Stimulated activated CD8-positive, alpha-beta memory T cell treated with anti-CD3 and anti-CD28 coated beads, Interleukin-7, amount 100 ng/mL, for 1 hour (primary cell): ENCODE measurements at places on chromosomes 12 and 14.

DNA sequence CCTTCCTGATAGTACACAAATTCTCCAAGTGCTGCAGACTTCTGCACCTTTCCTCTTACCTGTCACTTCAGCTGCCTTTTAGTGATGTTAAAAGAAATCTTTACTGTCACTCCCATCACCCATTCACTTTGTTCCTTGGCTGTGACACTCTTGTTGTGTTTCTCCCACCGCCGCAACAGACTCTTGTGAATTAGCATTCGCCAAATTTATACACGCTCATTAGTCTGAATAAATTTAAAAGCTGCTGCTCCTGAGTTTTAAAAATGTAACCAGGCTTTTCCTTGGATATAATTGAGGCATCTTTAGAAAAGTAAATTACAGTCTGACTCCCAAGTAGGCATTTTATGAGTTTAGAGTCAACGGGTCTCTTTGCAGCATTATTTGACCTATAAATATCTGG, 1197.9 kb downstream of the BCL11B start:
- no peak for DNase-seq

- DNase-seq: no peak
Observed at GRCh38 chr14:61632807-61633206, 62.5 kb upstream of the HIF1A start.

DNA sequence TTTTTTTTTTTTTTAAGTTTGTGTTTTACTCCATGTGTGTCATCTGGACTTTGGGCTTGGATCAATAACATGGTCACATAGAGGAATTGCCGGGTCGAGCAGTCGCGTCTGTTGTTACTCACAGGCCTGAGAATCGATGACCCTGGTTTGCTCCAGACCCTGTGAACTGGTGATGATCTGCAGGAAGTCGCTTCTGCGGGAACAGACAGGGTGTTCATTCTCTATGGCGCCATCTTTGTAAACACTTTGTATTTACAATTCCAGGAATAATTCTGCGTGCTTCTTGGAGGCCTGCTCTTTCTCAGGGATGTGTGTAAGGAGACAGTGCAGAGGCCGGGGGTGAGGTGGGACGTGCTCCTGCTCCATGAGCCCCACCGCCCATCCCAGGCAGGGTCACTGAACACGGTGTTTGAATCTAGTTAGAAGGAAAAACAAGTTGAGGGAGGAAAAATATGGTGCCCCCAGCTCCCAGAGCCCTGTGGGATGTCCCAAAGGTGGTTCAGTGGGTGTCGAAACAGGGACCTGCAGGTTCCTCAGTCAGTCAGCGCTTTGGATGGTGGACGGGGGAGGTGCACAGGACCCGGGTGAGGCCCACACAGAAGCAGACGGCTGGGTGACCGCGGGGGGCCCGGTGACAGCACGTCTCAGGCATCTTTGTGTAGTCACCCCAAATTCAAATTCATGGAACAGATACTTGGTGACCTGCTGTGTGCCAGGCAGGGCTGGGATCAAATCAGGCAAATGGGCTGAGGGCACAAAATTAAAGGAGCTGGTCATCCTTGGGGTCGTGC, 58.8 kb downstream of the ADGRD1 start:
- no peak for DNase-seq

DNA sequence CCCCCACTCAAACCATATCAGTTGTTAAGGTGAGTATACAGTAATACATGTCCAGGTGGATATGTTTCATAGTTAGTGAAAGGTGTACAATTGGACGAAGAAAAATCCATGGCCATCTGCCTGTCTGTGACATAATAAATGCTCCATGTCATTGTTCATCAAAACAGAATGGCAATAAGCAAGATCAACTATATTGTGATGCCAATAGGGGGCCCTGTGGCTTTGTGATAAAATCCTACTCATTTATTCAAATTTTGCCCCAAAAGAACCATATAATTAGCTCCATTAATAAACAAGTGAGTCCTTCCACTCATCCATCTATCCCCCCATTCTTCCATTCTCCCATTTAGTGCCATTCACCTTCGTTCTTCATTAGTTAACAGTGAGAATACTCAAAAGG, 102.0 kb downstream of the MGST1 start:
- DNase-seq: no peak

DNA sequence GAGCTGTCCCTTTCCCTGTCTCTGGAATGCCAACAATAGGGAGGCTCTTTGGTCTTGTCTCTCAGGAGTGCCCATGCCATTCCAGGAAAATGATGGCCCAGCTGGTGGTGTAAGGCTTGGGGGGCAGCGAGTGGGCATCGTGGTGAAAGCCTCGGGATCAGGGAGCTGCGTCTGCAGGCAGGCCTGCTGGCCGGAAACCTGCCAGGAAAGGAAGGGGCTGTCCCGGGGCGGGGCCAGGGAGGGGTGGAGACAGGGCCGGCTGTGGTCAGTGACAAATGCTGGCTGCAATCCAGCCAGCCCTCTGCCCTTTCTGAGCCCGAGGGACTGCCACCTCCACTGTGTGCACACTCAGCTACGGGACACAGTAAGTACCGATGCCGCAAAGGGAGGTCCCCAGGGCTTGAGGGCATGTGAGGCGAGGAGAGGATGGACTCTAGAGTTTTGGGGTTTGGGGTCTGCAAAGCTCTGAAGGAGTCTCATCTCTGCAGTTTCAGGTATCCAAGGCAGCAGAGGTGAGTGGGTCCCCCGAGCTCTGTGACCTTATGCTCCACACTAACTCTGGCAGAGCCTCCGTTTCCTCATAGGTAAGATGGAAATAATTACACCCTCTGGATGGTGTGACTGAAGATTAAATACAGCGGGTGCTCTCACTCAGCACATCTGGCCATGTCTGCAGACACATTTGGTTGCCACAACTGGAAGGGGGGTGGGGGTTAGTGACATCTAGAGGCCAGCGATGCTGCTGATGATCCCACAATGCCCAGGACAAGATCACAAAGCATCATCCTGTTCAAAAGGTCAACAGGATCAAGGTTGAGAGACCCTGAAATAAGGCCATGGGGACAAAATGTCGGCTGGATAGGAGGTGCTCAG, at the start of gene SERPINA5:
Gene SERPINA5, plus strand, starts transcription at position 300 of the 873 bp plus-strand sequence. CDS start 5,937 bp downstream, outside the sequence.
- DNase-seq: no peak

GRCh38 chr12:21642707-21643389, 14.8 kb downstream of the LDHB start:
- no peak for DNase-seq

DNA sequence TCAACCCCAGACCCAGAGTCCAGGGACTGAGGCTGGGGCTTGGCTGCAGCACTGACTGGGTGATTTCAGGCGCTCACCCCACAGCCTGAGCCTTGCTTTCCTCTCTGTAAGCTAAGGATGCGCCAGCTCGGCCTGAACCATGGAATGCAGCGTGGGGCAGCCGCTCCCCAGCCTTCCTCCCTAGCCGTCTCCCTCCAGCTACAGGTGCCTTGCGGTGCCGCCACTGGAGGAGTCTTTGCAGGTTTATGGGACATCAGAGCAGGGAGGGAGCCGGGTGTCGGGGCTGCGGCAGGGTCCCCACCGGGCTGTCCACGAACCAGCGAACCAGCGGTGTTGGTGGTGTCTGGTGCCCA, 19.4 kb downstream of the PPP2R5C start:
- DNase-seq: no peak

- DNase-seq: no peak
Observed at GRCh38 chr14:35050652-35051051, 4.6 kb downstream of the FAM177A1 start.
